ENCODE measurements at places on chromosomes 11 and 22.

GRCh38 chr11:67468456-67468758 lies 644 bp downstream of the TMEM134 start:
- no peak for DNase-seq

GRCh38 chr11:33125025-33125424 lies 36.3 kb downstream of the CSTF3 start:
- no peak for DNase-seq

GRCh38 chr11:101835506-101836063 lies 79.2 kb upstream of the CEP126 start:
- no peak for DNase-seq

DNA sequence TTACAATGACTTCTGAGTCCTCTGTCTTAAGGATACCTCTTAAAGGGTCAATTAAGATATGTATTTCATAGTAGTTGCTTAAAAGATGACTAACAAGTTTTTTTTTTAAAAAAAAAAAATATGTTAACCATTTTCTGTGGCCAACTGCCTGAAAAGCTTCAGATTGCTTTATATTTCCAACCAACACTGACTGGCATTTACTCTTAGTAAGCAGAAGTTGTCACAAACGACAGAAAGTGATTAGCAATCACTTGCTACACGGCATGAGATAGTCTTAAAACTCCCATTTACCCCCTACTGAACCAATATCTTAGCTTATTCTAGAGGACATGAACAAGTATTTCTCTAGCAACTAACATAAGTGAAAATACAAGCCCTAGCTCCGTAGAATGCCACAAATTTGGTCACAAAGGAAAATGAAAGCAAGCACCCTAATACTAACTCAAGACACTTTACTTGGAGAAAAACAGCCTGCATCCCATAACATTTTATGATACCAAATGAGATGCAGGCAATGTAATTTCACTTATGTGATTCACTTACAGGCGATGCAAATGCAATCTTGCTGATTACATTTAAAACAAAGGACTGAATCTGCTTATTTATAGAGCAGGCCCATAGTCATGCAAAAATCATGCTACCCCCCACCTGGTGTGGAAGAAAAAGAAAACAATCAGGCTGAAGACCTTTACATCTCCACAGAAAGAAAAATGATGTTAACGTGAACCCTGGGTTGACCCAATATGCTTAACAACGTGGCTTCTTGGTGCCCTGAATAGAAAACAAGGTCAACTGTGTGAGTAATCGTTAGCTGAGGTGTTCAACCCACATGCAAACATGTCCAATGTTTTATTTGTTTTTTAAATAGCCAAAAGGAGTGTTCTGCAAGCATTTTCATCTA lies 25.7 kb downstream of the MPPED2 start:
- no peak for DNase-seq

DNA sequence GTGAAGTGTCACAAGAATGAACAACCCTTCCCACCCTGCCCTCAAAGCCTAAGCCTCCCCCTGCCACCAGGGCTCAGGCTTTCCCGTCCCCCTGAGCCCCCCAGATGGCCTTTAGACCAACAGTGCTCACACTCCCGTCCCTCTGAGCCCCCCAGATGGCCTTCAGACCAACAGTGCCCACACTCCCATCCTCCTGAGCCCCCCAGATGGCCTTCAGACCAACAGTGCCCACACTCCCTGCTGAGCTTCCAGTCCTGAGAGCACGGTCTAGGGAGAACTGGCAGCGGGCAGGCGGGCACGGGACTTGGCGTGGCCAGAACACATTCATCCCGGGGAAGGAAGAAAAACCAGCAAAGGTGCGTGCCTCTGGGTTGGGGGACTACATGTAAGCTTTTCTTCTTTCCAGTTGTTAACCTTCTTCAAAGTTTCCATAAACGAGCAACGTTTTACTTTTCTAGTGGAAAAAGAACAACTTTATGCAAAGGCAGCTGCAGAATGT lies 2.5 kb downstream of the MRGPRG start:
- DNase-seq, result no peak

- no peak for DNase-seq
Measured at GRCh38 chr22:45285263-45286058, 712 bp downstream of the UPK3A start.

GRCh38 chr22:49509016-49509415 lies 318.7 kb downstream of the BRD1 start:
- no peak for DNase-seq

DNA sequence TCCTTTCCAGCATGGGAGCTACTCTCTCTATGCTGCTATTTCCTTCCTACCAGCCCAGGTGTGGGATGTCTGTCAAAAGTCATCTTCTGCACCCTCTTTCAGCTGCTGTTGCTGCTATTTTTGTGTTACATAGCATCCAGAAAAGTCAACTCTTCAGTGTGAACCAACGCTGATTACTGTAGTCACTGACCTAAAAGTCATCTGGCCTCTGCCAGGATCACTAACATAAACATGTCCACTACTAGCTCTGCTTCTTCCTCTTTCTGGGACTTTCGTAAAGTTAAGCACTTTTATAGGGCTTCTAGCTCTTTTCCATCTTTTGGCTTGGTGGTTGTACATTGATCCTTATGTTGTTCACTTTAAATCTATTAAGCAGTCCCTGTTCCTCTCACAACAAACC lies 90.2 kb upstream of the CARD18 start:
- DNase-seq, result no peak

DNA sequence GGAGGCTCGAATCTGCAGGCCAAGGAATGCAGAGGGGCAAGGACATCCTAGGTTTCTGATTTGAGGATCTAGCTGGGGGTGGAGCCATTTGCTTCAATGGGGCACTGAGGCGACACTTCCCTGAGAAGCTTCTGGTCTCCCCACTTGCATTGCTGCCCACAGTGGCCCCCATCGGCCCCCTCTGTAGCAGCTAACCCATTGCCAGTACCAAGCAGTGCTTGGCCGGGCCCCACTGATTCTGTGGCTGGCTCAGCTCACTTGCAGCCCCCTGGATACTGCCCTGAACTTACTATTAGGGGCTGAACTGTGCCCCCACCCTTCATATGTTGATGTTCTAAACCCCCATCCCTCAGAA lies 42.9 kb upstream of the SHISAL1 start:
- no peak for DNase-seq

DNA sequence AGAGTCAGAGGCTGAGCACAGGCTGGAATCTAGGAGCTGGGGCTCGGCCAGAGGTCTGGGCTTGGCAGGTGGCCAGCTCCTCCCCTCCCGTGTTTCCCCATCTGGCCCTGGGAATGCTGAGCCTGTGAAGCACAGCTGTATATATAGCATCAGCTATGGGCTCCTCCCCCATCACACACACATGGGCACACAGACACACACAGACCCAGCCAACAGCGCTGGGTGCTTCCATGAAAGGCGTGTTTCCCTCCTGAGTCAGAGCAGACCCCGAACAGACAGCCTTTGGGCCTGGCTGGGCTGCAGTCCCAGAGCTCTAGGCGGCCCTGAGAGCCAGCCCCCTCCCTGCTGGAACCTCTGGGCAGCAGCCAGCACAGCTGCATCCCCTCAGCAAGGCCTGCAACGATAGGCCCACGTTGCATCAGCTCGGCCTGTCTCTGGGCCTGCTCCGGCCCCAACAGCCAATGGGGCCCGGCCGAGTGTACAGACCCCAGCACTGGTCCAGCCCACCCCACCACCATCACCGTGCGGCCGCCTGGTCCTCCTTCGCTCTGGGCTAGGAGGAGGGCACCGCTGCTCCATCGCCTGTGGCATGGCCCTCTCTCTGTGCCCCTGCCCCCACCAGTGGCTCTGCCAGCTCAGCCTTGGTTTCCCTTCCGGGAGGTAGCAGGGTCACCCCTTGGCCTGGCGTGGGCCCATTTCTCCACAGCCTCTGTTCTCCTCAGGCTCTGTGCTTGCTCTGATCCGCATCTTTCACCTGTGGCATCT lies 7.6 kb upstream of the SERPINH1 start:
- DNase-seq, result no peak

- DNase-seq, result no peak
Measured at GRCh38 chr11:2575591-2576051, 124.2 kb downstream of the KCNQ1OT1 start.

DNA sequence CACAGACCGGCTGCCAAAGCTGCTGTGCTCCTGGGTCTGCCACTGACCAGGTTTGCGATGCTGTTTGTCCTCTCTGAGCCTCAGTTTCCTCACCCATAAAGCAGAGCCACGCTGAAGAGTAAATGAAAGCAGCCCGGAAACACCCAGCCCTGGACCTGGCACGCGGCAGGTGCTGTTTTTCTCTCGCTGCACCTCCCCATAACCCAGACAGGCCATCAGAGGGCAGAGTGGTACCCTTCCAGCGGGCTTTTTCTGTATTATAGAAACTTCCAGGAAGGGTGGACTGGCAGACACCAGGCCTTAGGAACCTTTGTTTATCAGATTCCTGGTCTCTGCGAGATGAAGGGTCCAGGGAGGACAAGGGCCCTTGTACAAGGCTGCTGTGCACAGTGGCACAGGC lies 17.9 kb upstream of the FGF19 start:
- no peak for DNase-seq

DNA sequence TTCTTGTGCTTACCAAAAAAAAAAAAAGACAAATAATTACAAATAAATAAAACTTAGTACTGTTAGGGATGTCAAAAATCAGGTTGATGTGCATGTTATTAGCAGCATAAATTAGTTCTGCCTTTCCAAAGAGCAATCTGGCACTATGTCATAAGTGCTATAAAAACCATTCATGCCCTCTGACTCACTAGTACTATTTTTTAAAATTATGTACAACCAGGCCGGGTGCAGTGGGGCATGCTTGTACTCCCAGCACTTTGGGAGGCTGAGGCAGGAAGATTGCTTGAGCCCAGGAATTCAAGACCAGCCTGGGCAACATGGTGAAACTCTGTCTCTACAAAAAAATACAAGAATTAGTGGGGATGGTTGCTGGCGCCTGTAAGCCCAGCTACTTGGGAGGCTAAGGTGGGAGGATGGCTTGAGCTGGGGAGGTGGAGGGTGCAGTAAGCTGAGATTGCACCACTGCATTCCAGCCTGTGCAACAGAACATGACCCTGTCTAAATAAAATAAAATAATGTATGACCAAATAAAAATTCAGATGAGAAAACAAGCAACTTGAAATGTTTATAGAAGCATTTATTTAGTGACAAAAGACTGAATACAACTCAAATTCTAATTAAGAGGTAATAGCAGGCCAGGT lies 25.3 kb downstream of the UEVLD start:
- DNase-seq, result no peak

DNA sequence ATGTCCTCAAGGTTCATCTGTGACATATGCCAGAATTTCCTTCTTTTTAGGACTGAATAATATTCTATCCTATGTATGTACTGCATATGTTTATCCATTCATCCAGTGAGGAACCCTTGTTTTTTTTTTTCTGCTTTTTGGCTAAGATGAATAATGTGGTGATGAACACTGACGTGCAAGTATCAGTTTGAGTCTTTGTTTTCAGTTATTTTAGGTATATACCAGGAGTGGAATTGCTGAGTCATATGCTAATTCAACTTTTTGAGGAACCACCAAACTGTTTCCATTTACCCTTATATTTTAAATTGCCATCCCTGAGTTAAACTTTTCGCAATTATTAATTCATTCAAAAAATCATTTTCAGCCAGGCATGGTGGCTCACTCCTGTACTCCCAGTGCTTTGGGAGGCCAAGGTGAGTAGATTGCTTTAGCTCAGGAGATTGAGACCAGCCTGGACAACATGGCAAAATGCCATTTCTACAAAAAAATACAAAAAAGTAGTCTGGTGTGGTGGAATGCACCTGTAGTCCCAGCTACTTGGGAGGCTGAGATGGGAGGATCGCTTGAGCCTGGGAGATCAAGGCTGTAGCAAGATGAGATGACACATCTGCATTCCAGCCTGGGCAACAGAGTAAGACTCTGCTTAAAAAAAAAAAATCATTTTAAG lies 64.2 kb downstream of the MICAL2 start:
- no peak for DNase-seq

DNA sequence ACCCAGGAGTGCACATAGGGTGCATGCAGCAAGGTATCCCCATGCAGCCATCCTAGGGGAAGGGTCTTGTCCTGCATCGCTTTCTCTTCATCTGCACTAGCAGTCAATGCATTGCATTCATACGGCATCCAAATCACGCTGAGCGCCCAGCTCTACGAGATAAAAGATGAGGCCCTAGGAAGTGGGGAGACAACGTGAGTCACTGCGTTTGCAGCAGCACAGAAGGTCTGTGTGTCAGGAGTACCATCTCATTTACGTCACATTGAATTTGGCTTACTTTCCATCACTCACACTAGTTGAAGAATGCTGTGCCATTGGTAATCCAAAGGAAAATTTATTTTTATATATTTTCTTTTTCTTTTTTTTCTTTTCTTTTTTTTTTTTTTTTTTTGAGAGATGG lies 2.5 kb upstream of the ST14 start:
- no peak for DNase-seq

DNA sequence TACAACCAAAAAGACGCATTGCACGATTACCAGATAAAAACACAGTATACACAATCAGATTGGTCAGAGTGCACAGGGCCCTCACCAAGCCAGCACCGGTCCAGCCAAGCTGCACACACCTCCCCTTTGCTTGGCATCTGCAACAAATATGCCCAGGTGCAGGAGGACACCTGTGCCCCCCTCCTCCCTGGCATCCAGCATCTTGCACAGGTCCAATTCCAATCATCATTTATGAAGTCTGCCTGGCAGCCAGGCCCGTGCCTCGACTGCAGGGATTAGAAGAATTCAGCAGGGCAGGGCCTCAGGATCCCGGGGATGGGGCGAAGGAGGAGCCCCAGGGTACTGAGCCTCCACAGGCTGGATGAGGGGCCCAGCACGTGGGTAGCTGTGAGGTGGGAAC lies 302.1 kb downstream of the CTTN start:
- no peak for DNase-seq

DNA sequence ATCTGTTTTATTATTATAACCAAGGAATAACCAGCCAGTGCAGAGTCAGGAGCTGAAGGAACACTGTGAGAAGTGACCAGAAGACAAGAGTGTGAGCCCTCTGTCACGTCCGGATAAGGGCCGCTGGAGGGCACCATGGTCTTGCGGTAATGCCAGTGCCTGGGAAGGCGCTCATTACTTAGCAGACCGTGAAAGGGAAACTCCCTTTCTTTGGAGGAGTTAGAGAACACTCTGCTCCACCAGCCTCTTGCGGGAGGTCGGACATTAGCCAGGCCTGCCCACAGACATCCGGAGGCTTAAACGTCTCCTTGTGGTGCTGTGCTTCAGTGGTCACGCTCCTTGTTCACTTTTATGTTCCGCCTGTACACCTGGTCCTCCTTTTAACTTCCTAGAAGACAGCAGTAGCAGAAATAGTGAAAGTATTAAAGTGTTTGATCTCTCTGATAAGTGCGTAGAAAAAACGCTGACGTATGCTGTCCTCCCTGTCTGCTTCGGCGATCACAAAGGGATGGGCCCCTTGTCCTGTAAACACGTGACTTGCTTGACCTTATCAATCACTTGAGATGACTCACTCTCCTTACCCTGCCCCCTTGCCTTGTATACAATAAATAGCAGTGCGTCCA lies 120.6 kb upstream of the LMO1 start:
- no peak for DNase-seq

- DNase-seq, result no peak
Measured at GRCh38 chr22:24731761-24732160, 42.8 kb downstream of the PIWIL3 start.

DNA sequence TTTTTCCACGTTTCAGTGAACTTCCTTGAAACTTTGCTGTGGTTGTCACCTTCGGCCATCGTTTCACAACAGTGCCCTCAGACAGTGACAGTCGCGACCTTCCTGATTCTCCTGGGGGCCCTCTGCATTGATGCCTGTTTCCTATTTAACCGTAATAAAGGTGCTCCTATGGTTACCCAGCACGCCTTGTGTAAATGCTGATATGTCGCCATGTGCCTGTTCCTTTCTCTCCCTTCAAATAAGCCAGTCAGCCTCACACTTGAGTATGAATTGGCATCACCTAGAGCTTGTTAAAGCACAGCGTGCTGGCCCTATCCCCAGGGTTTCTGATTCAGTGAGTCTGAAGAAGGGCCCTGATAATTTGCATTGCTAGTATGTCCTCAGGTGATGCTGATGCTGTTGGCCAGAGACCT lies 104.8 kb downstream of the MICAL2 start:
- no peak for DNase-seq

Data from LoVo (cell line).